ENCODE measurements at places on chromosomes 6 and 20.

GRCh38 chr20:36881888-36882287 is 6.0 kb downstream of the TLDC2 start:
- no peak for DNase-seq

- DNase-seq, result no peak
Observed at GRCh38 chr6:127486934-127487333, 27.7 kb upstream of the KIAA0408 start.

DNA sequence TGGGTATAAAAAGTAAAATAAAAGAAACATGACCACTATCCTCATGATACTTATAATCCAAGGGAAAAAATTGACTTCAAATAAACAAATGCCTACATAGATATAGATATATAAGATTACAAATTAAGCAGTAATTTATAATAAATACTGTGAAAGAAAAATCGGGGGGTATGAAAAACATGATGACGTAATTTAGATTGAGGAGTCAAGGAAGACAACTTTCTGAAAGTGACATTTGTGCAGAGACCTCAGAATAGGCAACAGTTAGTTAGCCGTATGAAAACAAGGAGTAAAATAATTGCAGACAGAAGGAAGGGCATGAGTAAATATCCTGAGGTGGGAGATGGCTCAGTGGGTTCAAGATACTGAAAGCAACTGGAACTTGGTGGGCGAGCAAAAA is 28.2 kb upstream of the RAB23 start:
- no peak for DNase-seq

GRCh38 chr20:50517817-50518154 is 7.6 kb downstream of the PTPN1 start:
- peak; percentile 43 for DNase-seq

DNA sequence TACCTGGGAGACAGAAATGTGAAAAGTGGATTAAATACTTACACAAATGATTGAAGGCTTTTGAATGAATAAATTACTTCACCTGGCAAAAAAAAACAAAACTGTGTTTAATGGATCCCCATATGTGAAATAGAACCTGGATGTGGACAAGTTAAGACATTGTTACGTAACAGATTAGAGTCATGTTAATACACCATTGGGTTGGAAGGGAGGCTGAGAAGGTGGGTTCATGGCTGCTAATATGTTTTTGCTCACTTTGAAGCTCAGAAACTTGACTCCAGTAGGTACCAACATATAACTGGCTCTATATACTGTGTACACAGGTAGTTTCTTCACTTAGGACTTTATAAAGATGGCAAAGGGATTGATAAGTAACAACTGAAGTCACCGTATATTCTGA is 21.4 kb upstream of the TENT5A start:
- no peak for DNase-seq

- peak; percentile 53 for DNase-seq
Observed at GRCh38 chr20:56414842-56415765, 3.0 kb downstream of the CASS4 start.
